KG1 (cell line): ENCODE measurements at places on chromosomes 4 and X.

- no peak for DNase-seq
These were observed 210.4 kb upstream of the GALNTL6 start for GRCh38 chr4:171602638-171603355.

DNA sequence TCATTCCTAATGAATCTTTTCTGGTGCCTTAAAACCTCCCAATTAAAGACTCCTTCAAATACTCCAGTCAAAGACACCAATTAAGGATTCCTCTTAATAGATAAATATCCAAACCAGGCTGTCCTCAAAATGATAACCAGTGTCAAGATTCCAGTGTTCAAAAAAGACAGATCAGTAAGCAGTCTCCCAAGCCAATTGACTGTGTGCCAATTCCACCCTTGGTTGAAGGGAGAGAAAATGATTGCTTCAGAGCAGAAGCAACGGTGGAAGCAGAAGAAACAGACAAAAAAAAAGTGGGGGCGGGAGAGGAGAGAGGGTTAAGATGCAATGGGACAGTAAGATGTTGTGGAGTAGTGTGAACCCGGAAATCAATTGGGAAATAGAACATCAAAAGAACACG is 216.0 kb upstream of the FTHL17 start:
- no peak for DNase-seq

GRCh38 chrX:67426946-67427345 is 116.9 kb upstream of the AR start:
- DNase-seq, result no peak

GRCh38 chr4:74499986-74500781 is 55.2 kb downstream of the AREG start:
- no peak for DNase-seq

- DNase-seq, result no peak
These were observed 25.6 kb downstream of the SORBS2 start for GRCh38 chr4:185786422-185786821.

GRCh38 chr4:119870856-119871255 is 195.8 kb downstream of the MAD2L1 start:
- no peak for DNase-seq

- DNase-seq, result no peak
These were observed 16.9 kb upstream of the LRBA start for GRCh38 chr4:151031831-151032605.

DNA sequence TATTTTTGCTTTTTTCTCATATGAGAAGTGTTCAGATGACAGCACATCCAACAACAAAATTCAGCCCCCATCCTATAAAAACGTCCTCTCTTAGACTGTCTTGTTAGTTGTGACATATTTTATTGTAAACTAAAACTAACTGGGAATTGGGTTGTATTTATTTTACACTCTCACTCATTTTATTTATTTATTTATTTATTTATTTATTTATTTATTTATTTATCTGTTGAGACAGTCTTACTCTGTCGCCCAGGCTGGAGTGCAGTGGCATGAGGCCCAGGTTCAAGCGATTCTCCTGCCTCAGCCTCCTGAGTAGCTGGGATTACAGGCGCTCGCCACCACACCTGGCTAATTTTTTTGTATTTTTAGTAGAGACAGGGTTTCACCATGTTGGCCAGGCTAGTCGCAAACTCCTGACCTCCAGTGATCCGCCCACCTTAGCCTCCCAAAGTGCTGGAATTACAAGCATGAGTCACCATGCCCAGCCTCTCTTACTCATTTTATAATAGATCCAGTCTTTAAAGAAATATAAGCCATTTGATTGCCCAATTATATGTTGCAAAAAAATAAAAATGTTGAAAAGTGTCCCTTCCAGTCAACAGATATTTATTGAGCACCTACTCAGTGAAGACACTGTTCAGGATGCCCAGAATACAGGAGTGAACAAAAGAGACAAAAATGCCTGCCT is 44.6 kb downstream of the PALLD start:
- DNase-seq, result no peak

DNA sequence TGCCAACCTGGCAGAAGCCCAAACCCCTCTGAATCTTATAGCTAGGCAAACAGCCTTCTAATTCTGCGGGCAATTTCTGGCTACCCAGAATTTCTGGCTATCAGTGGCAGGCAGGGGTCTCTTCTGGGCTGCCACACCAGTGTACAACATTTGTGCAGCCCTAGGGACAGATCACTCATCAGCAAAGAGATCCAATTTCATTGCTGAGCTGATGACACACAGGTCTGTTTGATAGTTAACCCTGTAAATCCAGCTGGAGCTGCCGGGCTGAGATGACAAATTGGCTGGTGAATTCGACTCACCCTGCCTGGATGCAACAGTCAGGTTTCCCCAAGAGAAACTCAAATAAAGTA is 2.4 kb downstream of the MID1 start:
- DNase-seq, result no peak

GRCh38 chr4:97589481-97590196 is 553.6 kb downstream of the STPG2 start:
- no peak for DNase-seq

- DNase-seq, result no peak
These were observed 76.9 kb downstream of the RRAGB start for GRCh38 chrX:55794405-55794804.

DNA sequence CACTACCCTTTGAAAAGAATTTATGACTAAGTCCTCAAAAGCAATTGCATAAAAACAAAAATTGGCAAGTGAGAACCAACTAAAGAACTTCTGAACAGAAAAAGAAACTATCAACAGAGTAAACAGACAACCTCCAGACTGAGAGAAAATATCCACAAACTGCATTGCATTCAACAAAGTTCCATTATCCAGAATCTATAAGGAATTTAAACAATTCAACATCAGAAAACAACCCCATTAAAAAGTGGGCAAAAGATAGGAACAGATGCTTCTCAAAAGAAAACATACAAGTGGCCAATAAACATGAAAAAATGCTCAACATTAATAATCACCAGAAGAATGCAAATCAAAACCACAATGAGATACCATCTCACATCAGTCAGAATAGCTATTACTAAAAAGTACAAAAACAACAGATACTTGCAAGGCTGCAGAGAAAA is 130.2 kb downstream of the GASK1B start:
- no peak for DNase-seq

- DNase-seq, result no peak
These were observed 168.9 kb downstream of the CBR4 start for GRCh38 chr4:168841000-168841671.

DNA sequence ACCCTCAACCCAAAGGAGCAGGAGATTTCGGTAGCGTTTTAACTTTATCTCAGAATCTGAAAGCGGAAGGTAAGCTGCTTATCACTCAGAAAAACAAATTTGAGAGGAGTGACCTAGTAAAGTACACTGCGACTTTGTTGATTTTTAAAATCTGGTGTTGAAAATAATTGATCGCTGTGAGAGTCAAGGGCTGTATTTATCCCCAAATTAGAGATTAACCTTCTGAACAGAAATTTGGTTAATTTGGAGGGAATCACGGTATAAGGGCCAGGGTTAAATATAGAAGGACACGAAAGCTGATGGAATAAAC is 212 bp downstream of the CLCN4 start:
- DNase-seq, result no peak
